ENCODE measurements at places on chromosomes 11 and 22.

DNA sequence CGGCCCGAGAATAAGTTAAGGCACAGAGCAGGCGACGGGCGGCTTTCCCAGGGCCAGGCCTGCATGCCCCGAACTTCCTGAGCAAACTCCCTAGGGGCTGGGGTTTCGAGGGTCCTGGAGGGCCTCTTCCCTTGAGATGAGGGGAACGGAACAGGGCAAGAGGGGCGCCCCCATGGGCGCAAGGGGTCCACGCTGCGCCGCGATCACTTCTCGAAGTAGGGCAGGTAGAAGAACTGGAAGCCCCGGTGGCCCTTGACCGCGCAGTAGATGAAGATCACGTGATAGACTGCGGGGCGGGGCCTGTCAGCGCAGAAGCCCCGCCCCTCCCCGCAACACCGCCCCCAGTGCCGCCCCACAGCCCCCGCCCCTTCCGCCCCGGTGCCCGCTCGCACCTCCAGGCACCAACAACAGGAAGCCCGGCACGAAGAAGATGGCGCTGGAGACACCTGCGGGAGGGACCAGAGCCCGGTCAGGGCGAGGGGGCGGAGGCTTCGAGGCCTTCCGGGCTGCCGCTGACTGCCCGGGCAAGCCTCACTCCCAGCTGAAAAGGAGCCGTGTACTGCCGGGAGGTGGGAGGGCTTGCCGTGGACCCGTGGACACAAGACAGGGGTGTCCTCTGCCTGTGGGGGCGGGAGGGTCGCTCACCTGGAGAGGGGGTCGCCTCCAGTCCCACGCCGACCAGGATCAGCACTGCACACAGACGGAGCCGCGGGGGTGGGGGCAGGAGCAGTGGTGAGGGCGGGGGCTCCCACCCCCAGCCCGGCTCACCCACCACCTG lies 4.5 kb downstream of the TMEM134 start:
- DNase-seq: peak; percentile 70

DNA sequence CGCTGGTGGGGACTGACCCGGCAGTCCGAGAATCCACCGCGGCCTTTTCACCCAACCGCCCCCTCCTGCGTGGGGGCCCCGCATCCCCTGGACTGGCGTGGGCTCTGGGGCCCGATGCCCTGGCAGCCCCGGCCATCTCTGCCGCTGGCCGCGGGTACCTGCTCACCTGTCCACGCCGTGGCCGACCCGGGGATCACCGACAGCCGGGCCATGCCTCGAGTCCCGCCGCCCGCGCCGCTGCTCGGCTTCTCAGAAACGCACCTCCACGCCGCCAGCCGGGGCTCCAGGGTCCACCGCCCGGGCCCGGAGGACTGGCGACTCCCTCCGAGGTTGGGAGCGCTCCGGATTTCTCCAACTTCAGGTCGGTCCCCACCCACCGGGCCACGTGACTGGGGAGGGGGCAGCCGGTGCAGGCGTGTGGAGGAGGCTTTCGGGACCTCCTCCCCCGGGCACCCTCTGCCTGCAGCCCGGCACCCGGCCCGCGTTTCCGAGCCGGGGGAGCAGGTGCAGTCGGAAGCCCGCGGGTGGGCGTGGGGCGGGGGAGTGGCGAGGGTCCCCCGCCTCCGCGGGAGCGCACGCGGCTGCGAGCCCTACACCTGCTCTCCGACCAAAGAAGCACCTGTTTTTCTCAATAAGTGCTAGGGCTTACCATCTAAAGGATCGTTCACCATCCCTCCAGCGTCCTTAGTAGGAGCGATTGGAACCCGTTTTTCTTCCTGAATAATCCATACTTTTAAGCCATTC lies 554 bp upstream of the NRIP3 start:
- DNase-seq: peak; percentile 43

GRCh38 chr11:85732965-85733364 lies 47.0 kb upstream of the CCDC89 start:
- DNase-seq: no peak

GRCh38 chr22:29380856-29381255 lies 7.5 kb downstream of the AP1B1 start:
- DNase-seq: no peak

DNA sequence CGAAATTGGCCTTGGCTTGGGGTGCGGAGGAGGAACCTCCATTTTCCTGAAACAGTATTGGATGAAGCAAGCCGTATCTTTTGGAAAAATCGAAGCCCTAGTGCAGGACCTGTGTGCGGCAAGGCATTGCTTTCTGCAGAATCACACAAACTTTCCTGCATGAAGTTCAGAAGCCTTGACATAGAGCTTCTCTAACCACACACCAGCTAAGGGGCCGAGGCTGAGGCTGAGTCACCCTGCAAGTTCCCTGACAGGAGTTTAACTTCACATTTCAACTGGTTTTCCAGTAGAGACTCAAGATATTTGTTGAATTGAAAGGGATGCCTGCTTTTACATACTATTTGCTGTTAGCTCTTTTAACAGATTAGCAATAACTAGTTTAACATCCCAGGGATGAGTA lies 67.8 kb downstream of the TCF20 start:
- no peak for DNase-seq

- peak; percentile 48 for DNase-seq
Observed at GRCh38 chr11:20873054-20873453, 203.7 kb downstream of the NELL1 start.

DNA sequence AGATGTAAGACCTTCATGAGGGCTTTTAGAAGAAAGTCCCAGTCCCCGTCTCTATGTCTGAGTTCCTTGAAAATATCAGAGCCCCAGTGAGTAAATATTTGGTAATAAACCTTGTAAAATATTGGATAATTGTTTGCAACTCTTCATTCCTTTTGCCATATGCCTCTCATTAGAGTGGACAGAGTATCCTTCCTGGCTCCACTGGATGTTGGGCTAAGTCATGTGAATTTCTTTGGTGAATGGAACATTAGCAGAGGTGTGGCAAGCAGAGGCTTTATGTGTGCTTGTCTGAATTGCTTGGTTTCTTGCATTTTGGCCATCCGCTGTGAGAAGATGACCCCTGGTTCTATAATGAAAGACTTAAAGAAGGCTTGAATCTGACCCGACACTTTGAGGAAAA lies 490.3 kb downstream of the METTL15 start:
- no peak for DNase-seq

DNA sequence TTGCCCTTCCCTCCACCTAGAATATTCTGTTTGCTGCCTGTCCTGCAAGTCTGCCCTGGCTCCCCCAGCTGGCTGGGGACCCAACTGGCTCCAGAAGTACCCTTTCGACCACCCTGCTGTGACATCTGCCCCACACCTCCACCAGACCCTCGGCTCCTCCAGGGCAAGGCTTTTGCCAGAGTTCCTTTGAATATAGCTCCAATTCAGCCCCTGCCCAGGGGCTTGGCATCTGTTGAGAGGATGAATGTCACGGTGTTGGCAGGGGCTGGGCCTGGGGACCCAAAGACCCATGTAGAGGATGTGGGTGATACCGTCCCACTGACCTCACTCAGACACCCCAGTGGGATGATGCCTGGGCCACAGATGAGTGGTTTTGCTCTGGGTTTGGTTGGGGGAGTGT lies 4.0 kb downstream of the NLRP6 start:
- no peak for DNase-seq

GRCh38 chr11:103903621-103904323 lies 132.7 kb upstream of the DDI1 start:
- no peak for DNase-seq

GRCh38 chr11:110318638-110319404 lies 22.4 kb upstream of the RDX start:
- DNase-seq: no peak

DNA sequence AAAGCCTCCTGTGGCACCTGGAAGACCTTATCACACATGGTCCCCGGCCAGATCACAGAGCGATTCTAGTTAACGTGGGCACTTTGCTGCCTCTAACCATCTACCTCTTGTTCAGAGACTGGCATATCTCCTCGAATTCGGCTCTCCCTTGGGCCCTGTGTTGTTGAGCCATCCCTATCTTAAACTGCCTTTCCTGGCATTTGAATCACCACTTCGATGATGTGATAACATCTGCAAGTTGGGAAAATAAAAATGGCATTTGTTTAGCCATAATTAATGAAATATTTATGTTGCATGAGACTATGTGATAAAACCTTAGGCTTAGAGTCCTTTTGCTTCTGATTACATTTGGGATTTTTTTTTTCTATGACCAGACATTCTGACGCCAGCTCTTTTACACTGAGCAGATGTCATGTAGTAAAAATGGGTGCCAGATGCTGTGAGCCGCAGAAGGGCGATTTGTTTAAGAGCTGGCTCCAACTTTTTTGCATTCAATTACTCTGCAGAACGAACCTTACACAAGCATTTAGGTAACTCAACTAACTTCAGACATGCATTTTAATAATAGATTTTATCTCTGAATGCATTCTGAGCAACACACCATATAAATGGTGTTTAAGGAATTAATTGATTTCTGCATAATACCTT lies 58.5 kb upstream of the PARVA start:
- DNase-seq: no peak

DNA sequence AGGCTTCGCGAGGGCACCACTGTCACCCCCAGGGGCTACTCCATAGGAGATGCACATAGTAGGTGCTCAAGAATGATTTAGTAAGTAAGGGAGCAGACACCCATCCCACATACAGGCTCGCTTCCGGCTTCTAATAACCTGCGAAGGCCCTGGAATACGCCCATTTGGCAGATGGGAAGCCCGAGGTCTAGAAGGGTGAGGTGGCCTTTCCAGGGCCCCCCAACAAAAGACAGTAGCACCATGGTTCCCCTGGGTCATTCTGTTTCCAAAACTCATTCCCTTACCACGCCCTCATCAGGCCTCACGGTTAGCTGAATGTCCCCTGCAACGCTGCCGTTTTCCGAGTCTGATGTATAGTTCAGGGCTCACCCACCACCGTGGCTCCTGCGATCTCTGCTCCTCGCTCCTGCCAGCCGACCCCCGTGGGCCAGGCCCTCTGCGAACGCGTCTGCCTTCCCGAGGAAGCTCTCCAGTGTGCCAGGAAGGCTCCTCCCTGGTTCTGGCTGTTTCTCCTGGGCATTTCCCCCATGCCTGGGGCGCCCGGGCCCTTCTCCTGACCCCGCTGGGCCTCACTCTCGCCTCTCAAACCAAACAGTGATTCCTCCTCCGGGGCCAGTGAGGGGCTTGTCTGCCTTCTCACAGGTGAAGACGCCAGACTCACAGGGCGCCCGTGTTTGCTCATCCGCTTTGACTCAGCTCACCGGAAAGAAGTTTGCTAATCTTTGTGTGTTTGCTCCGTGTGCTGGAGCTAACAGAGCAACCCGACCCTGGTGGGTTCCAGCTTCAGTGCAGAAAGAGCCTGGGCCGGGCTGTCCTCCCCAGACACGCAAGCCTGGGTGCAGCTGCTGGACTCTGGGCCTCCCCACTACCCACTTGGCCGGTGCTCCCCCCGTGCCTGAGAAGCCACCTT lies 86.6 kb downstream of the RTL6 start:
- DNase-seq: no peak

All from neuronal stem cell (in vitro differentiated cells).